Posterior vena cava (tissue), 2 donors: ENCODE measurements at places on chromosomes 13 and 19. TPM values are rescaled to one million over a fixed set of nuclear protein-coding genes. Genes with fewer than 3 reads are reported as not detected.

- DNase-seq, result no peak
These were observed 17.5 kb downstream of the KLF2 start for GRCh38 chr19:16342002-16342715.

GRCh38 chr19:54416695-54417491 is 1.6 kb downstream of the TTYH1 start:
- DNase-seq, result peak; percentile 9

DNA sequence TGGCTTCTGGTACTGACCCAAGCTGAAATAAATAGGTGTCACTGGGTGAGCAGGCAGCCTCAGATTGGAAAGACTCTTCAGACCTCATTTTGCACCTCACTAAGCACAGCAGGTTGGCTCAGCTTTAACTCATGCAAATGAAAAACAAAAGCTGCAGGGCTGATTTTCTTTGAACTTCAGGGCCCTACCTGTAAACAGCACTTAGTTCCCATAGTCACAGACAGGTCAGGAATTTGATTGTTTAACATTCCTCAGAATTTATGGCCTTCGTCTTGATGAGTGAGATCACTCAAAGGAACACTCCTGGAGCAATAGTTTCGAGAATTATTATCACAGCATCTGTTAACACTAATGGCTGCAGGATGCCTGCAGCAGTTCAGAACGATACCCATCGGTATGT is 718.5 kb downstream of the EFNB2 start:
- no peak for DNase-seq

GRCh38 chr13:40350283-40350992 is 316.0 kb downstream of the FOXO1 start:
- no peak for DNase-seq

DNA sequence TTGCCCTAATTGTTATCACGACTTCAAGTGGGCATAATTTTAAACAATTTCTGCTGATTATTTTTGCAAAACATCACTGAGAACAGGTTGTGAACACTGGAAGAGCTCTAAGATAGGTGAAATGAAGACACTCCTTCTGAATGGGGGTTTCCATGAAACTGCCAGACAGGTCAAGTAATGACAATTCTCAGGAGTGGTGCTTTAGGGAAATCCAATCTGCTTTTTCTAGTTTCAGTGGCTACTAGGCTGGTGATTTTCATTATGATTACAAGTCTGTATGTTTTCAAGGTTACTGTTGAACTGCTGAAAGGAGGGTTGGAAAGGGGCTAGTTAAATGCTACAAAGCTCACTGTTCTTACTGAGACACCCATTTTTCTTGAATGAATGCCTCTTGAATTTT is 1724.2 kb downstream of the PCDH9 start:
- no peak for DNase-seq

- no peak for DNase-seq
These were observed 144.8 kb downstream of the LIG4 start for GRCh38 chr13:108070491-108070890.

- peak; percentile 83 for DNase-seq
These were observed 15.7 kb downstream of the FEM1A start for GRCh38 chr19:4807188-4807587.

- no peak for DNase-seq
These were observed 36.1 kb downstream of the GADD45B start for GRCh38 chr19:2511991-2512390.

- no peak for DNase-seq
These were observed 7.7 kb upstream of the ONECUT3 start for GRCh38 chr19:1745589-1746031.

- DNase-seq, result no peak
These were observed 646.2 kb upstream of the MIR17HG start for GRCh38 chr13:90701264-90701663.

Gene PTGIR
- 29.8 TPM for total RNA-seq

Gene C5AR1
- 30.6 TPM for total RNA-seq

Gene SOHLH2
- total RNA-seq, result 0.79 TPM
